Activated T-helper 9 cell treated with anti-CD3 and anti-CD28 coated beads, Interleukin-2, amount 50 U/mL, for 16 hours (primary cell): ENCODE measurements at places on chromosomes 2 and 18.

DNA sequence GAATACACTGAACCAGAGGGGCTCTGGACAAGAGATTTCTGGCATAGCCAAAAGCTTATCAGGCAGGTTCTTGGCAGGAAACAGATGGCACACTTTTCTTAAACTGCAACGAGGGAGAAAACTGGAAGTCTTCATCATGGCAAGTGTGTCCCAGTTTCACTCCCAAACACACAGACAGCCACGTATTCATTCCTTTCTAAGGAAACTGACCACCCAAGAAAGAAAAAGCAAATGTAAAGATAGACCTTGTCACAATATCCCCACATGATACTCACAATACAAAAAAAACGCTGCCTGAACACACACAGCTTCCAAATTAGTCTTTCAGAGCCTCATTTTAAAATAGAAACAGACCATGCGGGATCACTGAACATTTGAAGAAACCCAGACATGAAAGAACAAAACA lies 40.6 kb upstream of the RTTN start:
- no peak for DNase-seq

- DNase-seq = no peak
These were observed 27.7 kb downstream of the ELP2 start for GRCh38 chr18:36157441-36157840.

GRCh38 chr2:161981679-161982250 lies 92.2 kb downstream of the DPP4 start:
- DNase-seq = no peak

DNA sequence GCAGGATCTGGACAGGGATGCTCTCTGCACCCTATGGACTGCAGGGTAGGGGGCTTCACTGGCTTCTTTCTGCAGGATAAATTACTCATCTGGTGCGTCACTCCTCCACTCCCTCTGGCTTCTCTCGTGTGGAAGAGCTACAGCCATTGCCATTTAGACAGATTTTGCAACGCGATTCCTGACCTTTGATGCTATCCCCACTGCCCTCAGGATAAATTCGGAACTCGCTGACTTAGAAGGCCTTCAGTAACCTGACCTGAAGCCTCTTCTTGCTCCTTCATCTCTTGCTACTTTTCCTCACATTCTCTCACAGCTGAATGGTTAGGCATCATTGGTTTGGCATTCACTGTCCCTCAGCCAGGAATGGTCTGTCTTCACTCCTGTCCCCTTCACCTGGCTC lies 5.3 kb downstream of the NIFK start:
- DNase-seq = no peak

GRCh38 chr2:113257516-113258264 lies 21.0 kb downstream of the PAX8 start:
- no peak for DNase-seq

DNA sequence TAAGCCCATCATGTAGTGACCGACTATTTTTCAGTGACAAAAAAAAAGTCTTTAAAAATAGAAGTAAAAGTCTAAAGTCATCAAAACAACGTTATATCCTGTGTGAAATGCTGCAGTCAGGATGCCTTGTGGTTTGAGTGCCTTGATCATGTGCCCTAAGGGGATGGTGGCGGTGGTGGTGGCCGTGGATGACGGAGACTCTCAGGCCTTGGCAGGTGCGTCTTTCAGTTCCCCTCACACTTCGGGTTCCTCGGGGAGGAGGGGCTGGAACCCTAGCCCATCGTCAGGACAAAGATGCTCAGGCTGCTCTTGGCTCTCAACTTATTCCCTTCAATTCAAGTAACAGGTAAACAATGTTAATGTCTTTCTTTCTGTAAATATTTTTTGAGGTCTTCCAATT lies at the start of gene CD28:
Gene CD28 (plus strand): TSS at position 237 of the 400 bp plus-strand sequence. CDS start 58 bp downstream, at position 295.
- peak; percentile 83 for DNase-seq

GRCh38 chr2:30710461-30710860 lies 96.8 kb downstream of the CAPN13 start:
- DNase-seq = no peak

GRCh38 chr2:7270011-7270431 lies 352.8 kb downstream of the RNF144A start:
- DNase-seq = no peak

DNA sequence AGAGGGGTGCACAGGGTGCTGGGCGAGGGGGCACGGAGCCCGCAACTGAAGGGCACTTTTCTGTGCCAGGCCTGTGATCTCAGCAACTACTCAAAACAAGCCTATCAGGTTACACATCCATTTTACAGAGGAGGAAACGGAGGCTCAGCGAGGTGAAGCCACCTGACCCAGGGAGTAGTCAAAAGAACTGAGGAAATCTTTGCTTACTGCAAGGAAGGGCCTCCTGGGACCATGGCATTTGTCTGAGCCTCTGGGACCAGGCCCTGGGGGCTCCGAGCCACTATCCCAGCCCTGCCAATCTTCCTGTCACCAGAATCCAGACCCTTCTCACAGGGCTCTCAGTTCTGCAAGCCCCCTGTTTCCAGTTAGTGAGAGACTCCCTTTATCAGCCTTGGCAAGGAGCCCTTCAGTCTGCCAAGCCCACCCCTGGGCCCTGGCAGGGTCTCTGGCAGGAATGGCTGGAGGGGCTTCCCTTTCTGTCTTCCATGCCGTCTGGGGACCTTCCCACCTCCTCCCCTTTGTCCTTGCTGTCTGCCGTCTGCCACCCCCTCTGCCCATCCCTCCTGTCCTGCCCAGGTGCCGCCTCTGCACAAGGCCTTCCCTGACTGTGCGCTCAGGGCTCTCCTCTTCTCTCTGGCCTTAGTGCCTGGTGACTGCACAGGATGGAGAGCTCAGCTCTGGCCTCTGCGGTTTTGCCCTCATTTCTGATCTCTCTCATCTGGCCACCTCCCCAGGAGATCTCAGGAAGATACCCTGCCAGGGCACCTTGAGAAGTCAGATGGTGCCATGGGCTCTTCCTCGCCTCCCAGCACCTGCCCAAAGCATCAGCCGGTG lies 194.7 kb upstream of the GLI2 start:
- DNase-seq = no peak

GRCh38 chr18:48133671-48134251 lies 203.3 kb upstream of the SMAD2 start:
- no peak for DNase-seq

- DNase-seq = no peak
These were observed 24.0 kb upstream of the PAIP2B start for GRCh38 chr2:71250935-71251334.

DNA sequence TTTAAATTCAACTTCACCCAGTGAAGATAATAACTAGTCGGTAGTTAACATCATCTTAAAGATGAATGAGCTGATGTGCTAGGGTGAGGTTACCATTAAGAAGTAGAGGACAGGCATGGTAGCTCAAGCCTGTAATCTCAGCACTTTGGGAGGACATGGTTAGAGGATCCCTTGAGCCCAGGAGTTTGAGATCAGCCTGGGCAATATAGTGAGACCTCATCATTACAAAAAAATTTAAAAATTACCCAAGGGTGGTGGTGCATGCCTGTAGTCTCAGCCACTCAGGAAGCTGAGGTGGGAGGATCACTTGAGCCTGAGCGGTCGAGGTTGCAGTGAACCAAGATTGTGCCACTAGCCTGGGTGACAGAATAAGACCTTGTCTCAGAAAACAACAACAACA lies 4.7 kb downstream of the GALNT5 start:
- no peak for DNase-seq

DNA sequence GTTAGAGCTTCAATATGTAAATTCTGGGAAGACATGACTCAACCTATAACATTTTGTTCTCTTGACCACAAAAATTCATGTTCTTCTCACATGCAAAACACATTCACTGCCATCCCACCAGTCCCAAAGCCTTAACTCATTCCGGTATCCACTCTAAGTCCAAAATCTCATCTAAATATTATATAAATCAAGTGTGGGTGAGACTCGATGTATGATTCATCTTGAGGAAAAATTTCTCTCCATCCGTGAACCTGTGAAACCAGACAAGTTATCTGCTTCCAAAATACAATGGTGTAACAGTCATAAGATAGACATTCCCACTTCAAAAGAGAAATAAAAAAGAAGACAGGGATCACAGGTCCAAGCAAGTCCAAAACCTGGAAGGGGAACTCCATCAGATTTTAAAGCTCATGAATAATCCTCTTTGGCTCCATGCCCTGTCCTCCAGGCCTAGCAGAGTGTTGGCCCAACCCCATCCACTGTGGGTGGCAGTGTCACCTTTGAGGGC lies 101.3 kb downstream of the RAD51AP2 start:
- DNase-seq = no peak

DNA sequence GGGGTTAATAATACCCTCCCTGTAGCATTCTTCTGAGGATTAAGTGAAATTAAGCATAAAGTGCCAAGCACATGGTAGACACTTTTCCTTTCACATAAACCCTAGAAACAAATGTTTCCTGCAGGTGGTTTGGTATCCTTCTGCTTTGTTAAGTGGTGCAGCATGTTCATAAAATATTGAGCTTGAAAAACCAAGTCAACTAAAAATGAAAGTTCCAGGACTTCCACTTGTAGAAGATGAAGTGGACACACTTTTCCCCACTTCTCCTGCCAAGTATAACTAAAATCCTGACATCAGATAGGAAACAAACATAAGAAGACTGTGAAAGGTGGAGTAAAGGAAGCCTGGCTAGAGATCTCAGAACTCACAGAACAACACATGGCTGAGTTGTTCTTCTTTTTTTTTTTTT lies 90.5 kb downstream of the COLEC12 start:
- no peak for DNase-seq

DNA sequence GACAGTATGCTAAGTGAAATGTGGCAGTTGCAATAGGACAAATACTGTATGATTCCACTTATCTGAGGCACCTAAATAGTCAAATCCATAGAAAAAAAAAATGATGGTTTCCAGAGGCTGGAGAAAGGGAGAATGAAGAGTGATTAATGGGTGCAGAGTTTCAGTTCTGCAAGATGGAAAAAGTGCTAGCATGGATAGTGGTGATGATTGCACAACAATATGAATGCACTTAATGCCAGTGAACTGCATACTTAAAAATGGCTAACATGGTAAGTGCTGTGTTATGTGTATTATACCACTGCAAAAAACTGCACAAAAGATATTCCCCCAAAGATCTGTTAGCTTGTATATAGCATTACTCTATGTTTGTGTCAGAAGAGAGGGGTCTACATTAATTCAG lies 185.4 kb downstream of the INHBB start:
- DNase-seq = no peak

GRCh38 chr2:63038034-63038433 lies 12.6 kb upstream of the OTX1 start:
- DNase-seq = no peak

DNA sequence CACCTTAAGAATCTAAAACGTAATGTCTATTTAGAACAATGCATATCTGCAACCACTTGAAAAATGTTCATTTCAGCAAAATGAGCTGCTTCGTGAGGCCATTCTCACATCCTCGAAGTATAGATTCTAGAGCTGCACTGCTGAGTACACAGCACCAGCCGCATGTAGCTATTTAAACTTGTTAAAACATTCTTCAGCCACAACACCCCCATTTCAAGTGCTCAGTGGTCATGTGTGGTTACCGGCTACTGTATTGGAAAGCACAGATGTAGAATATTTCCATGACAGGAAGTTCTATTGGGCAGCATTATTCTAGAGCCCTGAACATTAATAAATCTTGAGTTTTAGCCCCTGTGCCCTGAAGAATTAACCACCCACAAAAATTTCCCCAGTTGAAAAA lies 35.0 kb downstream of the SUMO1 start:
- no peak for DNase-seq

- DNase-seq = no peak
These were observed 9.9 kb upstream of the NFATC1 start for GRCh38 chr18:79385708-79386341.

DNA sequence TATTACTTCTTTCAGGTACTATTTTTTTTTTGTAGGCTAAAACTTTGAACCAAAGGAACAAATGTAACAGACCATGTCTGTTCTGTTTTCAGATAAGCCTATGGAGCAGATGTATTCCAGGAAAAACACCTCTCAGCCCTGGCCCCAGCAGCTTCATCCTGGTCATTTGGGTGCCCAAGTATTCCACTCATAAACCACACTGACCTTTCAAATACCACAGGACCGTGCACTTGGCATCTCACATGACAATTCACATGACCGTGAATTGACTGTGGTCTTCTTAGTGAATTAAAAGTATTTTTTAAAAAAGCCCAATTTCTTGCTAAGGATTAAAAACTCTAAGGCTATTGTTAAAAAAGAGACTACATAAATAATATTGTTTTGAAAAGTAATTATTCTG lies 50.2 kb downstream of the SMIM21 start:
- DNase-seq = no peak

- DNase-seq = no peak
These were observed 220.6 kb downstream of the SLC4A10 start for GRCh38 chr2:161844822-161845221.

- no peak for DNase-seq
These were observed 920.2 kb upstream of the VRK2 start for GRCh38 chr2:57126410-57126809.

- peak; percentile 24 for DNase-seq
These were observed 139.9 kb upstream of the ZEB2 start for GRCh38 chr2:144659731-144660275.

DNA sequence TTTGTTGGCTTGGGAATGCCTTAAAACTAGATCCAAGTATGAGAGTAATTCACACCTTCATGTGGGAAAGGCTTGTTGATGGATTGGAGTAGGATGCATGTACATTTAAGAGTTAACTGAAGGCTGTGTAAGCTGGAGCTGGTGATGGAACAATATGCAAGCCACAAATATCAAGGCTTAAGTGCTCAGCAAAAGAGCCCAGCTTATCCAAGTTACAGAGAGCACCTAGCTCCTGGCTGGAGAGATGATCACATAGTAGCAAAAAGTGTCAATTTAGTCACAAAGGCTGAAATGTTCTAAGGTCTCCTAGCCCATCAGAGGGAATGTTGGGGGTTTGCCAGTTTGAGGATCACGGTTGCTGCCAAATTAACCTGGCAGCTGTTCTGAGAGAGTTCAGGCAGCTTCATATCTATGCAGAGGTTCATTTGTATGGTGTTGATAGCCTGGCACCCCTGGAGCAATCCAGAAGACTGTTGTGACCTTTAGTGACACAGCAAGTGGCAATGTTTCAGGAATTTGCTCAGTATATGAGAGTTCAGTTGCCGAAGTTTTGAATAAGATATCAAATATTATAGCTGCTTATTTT lies 228.2 kb downstream of the DOK6 start:
- no peak for DNase-seq

DNA sequence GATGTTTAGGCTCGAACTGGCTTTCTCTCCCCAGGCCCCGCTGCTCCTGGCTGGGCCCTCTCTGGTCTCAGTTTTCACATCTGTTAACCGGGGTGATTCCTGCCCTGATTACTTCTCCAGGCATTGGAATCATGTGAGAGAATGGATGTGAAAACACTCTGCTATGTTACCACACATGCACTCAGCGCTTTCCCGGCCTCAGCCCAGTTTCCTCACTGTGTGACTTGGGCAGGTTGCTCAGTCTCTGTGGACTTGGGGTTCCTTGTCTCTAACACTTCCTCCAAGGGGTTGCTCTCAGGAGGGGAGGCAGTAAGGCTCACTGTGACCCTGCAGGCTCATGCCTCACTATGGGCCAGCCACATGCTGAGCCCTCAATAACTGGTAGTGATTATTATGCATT lies 230.4 kb upstream of the HS6ST1 start:
- DNase-seq = no peak

GRCh38 chr18:33757037-33757436 lies 179.0 kb downstream of the ASXL3 start:
- no peak for DNase-seq

GRCh38 chr18:4333043-4333442 lies 122.1 kb downstream of the DLGAP1 start:
- no peak for DNase-seq
